Activated naive CD8-positive, alpha-beta T cell treated with anti-CD3 and anti-CD28 coated beads, Interleukin-2, amount 10 ng/mL, durations not matched to agents 7 days and 5 days (primary cell): ENCODE measurements at places on chromosomes 12 and 14.
A peak's percentile ranks its signal among the peaks of the same experiment; 100 is the strongest.

GRCh38 chr12:11968516-11968915 is 102.2 kb upstream of the BCL2L14 start:
- DNase-seq, result no peak

GRCh38 chr12:89138048-89138852 is 214.1 kb downstream of the DUSP6 start:
- no peak for DNase-seq

- no peak for DNase-seq
Measured at GRCh38 chr12:56867216-56867615, 67.0 kb downstream of the SDR9C7 start.

DNA sequence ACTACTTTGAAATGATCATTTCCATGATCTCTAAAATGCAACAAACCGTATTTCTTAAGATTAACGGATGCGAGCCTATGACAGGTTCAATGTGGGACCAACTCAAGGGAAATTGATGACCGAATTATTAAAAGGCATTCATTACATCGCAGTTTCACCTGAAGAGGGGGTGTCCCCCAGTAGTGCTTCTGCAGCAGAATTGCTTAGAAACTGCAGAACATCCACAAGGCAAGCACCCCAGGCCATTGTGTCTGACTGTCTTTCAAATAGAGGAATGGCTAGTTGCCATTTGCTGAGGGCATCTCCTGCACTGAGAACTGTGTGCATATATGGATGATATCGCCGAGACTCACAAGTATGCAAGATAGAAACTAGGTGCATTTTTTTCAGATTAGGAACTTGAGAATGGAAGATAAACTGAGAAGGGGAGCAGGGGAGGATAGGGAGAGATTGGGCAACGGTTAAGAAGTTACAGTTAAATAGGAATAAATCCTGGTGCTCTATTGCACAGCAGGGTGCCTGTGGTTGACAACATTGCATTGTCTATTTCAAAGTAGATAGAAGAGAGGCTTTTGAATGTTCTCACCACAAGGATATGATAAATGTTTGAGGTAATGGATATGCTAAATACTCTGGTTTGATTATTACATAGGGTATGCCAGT is 234.3 kb upstream of the PLEKHG7 start:
- DNase-seq, result no peak

- no peak for DNase-seq
Measured at GRCh38 chr12:96197503-96198272, 3.5 kb downstream of the ELK3 start.

- DNase-seq, result no peak
Measured at GRCh38 chr12:21585485-21585884, 19.2 kb downstream of the GYS2 start.

- no peak for DNase-seq
Measured at GRCh38 chr14:93303659-93304058, 29.2 kb downstream of the BTBD7 start.

DNA sequence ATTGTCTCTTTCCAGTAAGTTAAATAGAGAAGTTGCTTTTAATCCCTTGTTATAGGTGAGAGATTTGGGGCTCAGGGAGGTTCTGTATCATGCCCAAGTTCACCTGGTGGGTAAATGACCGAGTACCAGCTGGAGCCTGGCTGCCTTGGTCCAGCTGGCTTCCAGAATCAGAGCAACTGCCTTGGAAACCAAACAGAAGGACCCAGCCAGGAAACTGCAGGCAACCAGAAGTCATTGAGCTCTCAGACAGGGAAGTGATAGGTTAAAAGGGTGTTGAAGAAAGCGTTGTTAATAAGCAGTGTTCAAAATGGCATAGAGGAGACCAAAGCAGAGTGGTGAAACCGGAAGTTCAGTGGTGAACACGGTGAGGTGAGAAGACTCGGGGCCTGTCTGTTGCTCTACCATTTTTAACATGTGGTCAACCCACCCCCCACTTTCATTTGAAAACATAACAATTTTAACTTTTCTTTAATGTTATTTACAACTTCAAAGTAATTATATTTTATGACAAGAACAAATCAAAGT is 54.9 kb downstream of the PLEKHG7 start:
- DNase-seq, result no peak

- no peak for DNase-seq
Measured at GRCh38 chr14:52025310-52025709, 36.0 kb downstream of the RTRAF start.

GRCh38 chr12:111448266-111448830 is 42.6 kb downstream of the SH2B3 start:
- DNase-seq, result no peak

DNA sequence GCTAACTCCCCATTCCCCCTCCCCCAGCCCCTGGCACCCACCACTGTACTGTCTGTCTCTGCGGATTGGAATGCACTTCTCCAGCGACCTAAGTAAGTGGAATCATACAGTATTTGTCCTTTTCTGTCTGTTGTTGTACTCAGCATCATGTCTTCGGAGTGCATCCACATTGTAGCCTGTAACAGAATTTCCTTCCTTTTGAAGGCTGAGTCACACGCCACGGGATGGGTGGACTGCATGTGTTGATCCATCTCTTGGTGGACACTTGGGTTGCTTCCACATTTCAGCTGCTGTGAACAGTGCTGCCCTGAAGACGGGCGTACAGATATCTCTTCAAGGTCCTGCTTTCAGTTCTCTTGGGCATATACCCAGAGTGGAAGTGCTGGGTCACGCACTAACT is 34.4 kb downstream of the DDX51 start:
- DNase-seq, result no peak

DNA sequence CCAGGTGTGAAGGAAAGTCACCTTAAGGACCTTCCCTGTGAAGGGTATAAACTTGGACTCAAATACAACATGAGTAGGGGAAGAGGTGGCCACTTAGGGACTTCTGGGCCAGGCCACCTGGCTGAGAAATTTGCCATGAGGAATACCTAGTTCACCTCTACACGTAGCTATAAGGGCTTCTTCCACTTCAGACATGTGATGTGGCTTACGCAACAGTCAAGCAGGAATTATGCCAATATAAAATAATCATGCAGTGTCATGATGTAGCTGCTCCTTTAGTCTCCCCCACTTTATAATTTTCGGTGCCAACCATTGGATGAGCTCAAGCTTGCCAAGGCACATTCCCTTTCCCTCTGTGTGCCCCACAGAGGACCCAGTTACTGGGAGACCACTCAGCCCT is 166.6 kb upstream of the BCL2L14 start:
- DNase-seq, result no peak

DNA sequence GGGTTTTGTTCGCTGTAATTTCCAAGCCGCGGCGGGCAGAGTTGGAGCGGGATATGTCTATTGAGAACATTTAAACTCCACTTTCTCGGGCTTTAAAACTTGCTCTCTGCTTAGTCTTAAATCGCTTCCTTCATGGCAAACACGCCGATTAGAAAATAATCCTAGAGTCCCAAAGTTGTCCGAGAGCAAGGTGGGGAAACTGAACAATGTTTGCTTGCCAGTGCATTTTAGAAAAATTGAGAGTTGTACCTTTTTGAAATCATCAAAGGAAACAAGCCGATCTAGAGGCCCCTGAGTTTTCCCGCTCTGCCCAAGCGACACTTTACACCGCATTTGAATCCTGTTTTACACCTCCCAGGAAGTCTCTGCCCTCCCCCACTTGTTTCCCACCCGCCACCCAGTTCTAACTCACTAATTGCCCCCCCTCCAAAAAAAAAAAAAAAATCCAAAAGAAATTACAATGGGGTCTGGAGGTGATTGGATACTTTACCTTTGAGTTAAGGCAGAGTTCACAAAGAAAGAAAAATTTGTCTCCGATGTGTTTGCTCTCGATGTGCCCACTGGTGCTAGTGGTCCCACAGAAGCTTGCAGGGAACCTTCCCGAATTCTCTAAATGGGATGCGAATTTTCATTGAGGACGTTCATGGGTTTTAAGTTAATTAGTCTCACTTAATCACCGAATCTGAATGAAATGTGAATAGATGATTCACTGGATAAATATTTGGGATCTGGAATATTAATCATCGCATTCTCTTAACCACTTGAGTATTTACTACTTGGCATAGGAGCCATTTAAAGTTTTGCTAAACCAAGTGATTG is 2.3 kb downstream of the HMGA2 start:
- DNase-seq, result no peak

GRCh38 chr14:35689000-35689460 is 120.1 kb downstream of the RALGAPA1 start:
- no peak for DNase-seq

DNA sequence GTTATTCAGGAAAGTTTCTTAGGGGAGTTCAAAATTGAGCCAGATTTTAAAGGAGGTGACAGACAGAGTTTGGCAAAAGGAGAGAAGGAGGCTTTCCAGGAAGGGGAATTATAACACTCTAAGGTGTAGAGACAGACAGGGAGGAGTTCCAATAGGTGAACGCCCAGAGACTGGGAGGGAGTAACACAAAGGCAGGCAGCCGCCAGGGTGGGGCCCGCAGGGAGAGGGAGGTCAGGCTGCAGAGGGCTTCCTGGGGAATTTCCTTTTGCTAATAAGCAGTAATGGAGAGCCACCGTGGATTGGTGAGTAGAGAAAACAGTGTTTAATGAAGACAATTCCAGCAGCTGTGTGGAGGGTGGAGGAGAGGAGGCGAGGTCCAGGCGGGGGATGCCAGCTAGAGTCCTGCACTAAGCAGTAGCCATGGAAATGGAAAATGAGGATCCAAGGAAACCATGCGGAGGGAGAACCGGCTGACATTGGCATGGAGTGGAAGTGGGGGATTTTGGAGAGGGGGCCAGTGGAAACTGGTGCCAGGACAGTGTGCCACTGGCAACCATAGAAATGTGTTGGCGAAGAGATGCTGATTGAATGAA is 22.2 kb downstream of the GRIN2B start:
- no peak for DNase-seq

DNA sequence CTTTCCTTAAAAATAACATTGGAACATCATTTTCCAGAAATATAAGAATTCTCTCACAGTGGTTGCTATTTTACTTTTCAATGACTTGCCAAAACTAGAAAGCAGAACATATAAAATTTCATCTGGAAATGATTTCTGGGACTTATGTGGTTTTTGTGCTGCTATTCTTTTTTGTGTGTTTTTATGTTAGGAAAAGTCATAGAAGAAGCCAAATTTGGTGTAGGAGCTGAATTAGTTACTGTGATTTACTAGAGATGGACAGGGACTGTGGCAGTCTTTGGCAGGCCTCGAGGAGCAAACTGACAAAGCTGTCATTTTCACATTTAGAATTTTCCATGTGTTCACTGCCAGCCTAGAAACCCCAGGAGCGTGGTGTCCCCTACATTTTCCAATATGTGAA is 38.3 kb upstream of the LDHB start:
- no peak for DNase-seq

GRCh38 chr12:7269273-7269672 is 34.6 kb upstream of the ACSM4 start:
- DNase-seq, result no peak

GRCh38 chr12:54294152-54294952 is 6.5 kb downstream of the NFE2 start:
- DNase-seq, result peak; percentile 73

- DNase-seq, result no peak
Measured at GRCh38 chr12:522692-523378, 63.1 kb downstream of the B4GALNT3 start.

GRCh38 chr12:92108651-92109050 is 37.0 kb downstream of the BTG1 start:
- no peak for DNase-seq

GRCh38 chr12:113030875-113031525 is 25.5 kb upstream of the DTX1 start:
- DNase-seq, result no peak

- no peak for DNase-seq
Measured at GRCh38 chr12:44930972-44931600, 55.0 kb upstream of the NELL2 start.

DNA sequence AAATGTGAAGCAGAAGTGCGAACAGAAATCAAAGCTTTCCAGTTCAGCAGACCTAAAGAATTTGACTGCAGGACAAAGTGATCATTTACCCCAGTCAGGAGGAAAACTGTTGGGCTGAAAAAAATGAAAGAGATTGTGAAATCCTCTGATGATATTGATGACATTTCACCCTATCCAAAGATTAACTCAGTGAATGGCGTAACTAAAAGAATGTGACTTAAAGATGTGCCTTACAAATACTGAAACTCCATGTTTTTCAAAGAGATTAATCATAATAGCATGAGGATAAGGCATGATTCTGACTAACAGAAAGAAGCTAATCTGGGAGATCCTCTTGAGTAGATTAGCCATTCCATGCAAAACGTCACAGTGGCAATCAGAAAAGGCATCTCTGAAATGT is 225.6 kb downstream of the DUSP6 start:
- no peak for DNase-seq

DNA sequence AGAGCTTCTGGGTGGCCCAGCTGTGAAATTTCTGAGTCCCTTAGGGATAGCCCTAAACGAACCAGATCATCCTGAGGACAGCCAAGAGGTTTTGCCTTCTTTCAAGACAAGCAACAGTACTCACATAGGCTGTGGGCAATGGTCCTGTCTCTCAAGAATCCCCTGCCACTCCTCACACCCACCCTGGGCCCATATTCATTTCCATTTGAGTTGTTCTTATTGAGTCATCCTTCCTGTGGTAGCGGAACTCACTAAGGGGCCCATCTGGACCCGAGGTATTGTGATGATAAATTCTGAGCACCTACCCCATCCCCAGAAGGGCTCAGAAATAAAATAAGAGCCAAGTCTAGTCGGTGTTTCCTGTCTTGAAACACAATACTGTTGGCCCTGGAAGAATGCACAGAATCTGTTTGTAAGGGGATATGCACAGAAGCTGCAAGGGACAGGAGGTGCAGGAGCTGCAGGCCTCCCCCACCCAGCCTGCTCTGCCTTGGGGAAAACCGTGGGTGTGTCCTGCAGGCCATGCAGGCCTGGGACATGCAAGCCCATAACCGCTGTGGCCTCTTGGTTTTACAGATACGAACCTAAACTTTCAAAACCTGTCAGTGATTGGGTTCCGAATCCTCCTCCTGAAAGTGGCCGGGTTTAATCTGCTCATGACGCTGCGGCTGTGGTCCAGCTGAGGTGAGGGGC is 38.9 kb downstream of the DAD1 start:
- DNase-seq, result no peak

- DNase-seq, result no peak
Measured at GRCh38 chr14:98513558-98513957, 758.4 kb downstream of the BCL11B start.
